Stimulated activated CD8-positive, alpha-beta memory T cell treated with anti-CD3 and anti-CD28 coated beads, Interleukin-4, amount 100 ng/mL, for 1 hour (primary cell): ENCODE measurements at places on chromosomes 6 and 20.

DNA sequence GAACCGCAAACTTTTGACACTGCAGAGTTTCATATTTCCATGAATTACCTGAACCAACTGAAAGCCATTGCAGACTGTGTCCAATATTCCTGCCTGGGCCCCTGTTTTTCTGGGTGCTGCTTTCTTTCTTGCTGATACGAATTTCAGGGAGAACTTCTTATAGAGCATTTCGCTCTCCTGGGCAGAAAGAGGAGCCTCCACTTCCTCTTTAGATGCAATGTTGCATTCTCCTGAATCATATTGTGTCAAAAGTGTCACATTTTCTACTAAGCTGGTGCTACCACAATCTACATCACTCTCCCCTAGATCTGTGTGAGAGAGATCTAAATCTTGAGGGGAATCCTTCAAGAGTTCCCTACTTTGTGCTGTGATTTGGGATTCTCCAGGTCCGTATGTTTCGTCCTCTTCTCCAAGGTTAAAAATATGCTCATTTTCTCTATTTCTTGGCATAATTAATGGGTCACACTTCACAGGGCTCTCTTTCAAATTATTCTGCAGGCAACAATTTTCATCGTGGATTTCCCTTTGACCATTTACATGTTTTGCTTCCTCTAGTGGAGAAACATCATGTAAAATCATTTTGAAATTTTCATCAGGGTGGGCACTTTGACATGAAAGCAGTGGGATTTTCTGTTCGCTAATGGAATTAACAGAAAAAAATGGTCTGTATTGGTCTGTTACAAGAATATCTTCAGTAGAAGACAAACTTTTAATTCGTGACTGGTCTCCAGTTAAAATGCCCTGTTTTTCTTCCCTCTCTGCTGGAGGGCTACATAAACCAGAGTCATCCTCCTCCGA is 102.3 kb downstream of the DST start:
- DNase-seq: no peak

DNA sequence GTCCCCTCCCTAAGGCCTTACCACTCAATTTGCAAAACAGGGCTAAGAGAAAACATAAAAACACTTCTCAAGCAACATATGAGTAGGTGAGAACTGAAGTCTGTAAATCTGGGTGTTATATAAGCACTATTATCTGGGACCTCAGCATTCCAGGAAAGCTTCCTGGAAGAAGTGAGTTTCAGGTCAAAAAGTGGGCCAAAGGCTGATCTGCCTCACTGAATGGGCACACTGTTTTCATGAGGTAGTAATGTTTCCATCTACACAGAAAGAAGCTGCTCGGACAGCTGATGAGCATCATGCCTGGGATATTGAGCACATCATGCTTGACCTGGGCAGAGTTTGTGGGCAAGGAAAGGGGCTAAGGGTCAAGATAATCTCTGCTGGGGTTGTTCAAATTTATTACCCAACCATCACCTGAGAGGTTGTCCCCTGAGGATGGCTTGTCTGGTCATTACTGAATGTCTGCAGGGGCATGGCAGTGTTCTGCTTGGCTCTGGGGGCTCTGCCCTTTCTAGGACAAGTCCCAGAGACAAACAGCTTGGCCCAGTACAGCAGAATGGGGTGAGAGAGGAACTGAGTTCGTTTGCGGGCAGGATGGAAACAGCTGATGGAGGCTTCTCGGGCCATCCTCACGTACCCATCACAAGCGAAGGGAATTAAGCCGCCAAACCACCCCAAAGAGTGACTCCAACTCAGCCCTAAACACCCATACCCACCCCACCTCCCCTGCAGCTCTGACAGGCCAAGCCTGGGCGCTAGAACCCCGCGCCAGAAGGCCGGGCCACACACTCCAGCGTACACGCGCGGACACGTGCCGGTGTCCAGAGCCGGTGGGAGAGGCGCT is 1.2 kb upstream of the SYNJ2 start:
- no peak for DNase-seq

- no peak for DNase-seq
Measured at GRCh38 chr6:1554141-1554475, 55.6 kb upstream of the FOXC1 start.

GRCh38 chr6:137443901-137444300 is 50.3 kb downstream of the OLIG3 start:
- DNase-seq: no peak

DNA sequence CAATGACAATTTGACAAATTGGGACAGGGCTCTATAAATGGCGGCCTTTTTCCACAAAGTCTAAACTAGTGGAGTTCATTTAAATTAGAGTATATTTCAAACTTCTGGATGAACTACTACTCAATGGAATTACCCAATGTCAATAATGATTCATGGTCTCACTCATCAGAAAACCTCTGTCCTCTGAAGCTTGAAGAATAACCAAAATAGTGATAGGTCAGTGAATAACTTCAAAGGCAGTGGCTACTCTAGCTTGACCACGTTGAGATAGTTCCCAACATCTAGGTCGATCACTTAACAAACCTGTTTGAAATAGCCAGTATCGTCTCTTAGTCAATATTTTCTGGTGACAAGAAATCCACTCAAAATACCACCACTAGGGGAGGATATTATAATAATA is 197.6 kb downstream of the HDGFL1 start:
- no peak for DNase-seq

DNA sequence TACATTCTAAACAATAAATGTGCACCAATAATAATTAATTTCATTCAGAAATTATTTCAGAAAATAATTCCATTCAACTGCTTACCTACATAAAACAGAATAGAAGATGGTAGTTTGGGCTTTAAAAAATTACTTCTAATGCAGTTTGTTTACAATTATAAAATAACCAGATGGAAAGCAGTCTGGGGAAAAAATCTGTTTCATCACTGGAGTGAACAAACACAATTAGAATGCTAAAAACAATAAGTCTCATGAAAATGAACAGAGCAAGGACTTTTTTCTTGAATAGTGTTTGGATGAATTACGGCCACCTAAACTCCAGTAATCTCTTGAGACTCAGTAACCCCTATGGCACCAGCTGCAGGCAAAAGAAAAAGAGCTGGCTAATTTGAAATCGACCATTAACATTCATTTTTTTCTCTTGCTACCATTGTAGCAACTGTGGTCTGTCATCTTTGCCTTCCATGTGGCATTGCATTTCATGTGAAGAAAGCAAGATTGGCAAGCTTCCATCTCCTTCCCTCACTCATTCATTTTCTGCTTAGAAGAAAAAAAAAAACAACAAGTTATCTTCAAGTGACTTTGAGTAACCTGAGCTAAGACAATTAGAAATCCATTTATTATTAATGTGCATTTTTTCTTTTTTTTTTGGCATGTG is 88.4 kb upstream of the CEP85L start:
- DNase-seq: no peak

DNA sequence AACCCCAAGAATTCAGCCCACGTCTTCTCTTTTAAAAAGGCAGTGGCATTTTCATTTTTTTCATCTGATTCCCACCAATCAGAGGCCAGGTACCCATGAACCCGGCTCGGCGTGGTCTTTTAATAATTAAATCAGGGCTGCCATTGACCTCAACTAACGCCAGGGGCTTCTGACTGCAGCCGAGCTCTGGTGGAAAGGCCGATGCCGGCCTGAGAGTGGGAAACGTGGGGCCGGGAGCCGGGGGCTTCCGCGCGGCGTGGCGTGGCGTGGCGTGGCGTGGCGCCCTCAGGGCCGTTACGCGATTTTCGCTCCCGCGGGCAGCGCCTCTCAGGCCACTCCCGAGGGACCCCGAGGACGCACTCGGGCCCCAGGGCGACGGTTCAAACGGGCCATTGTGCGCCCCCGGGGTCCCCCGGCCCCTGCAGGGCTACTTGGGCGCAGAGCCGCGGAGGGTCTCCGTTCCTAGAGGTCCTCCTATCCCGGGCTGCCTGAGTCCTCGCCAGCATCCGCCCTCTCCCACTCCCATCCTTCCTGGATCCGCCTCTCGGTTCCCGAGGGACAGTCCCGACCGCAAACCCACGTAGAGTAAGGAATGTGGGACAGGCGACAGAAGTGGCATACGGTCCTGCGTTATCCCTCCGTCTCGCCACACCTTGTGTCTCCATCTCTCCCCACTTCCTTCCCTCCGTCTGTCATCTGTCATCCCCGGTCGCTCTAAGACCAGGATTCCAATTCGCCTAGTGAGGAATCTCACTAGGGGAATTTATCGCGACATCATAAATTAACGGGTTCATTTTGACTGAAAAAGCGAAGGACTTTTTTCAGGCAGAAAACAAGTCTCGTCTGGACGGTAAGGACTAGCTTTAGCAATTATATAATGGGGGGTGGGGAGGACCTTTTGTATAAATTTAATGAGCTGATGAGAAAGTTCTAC is 876 bp upstream of the TBPL1 start:
- DNase-seq: no peak

DNA sequence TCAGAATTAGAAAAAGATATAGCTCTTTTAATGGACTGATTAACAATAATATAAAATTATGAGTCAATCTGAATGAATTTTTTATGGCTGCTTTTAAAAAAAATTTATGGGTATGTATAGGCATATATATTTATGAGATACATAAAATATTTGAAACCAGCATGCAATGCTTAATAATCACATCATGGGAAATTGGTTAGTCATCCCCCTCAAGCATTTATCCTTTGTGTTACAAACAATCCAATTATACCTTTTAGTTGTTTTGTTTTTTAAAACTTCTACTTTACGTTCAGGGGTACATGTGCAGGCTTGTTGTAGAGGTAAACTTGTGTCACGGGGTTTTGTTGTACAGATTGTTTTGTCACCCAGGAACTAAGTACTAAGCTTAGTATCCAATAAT is 63.4 kb upstream of the HMGCLL1 start:
- no peak for DNase-seq

DNA sequence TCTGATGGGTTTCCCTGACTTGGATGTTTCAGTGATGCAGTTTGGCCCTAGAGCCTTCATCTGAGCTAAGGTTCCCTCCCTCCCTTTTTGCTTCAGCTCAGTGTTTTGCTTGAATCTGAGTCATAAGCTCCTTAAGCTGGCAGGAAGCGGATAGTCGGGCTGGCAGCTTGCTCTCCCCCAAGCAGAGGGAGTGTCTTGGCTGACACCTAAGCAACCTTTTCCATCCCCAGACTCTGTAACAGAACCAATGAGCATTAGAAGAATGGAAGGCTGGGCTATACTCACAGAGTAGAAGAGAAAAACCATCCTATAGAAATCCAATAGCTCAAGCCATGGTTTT is 98.3 kb downstream of the HAO1 start:
- DNase-seq: no peak

DNA sequence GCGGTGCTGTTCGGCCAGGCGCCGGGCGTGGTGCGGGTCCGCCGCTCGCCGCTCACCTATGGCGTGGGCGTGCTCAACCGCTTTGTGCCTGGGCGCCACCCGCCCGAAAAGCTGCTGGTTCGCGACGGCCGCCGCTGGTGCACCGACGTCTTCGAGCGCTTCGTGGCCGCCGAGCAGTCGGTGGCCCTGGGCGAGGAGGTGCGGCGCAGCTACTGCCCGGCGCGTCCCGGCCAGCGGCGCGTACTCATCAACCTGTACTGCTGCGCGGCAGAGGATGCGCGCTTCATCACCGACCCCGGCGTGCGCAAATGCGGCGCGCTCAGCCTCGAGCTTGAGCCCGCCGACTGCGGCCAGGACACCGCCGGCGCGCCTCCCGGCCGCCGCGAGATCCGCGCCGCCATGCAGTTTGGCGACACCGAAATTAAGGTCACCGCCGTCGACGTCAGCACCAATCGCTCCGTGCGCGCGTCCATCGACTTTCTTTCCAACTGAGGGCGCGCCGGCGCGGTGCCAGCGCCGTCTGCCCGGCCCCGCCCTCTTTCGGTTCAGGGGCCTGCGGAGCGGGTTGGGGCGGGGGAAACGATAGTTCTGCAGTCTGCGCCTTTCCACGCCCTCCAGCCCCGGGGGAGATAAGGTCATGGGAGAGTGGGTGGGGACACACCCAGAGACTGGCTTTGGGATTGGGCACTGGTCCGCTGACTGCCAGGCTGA is 15.7 kb downstream of the ADISSP start:
- no peak for DNase-seq

DNA sequence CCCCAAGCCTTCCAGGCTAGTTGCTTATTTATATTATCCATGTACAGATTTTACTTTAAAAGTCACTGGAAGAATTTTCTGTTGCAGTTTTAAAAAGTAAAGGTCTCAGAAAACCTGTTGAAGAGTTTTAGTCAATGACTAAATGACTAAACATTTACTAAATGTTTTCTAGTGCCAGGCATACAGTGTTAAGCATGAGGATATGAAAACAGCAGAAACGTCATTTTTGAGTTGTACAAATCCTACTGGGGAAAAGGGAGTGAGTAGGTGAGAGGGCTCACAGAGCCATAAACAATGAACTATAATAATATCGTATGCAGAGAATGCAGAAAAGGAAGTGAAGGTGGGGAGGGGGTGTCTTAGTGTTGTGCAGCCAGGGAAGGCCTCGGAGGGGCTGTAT is 66.3 kb downstream of the MAN1A1 start:
- no peak for DNase-seq

DNA sequence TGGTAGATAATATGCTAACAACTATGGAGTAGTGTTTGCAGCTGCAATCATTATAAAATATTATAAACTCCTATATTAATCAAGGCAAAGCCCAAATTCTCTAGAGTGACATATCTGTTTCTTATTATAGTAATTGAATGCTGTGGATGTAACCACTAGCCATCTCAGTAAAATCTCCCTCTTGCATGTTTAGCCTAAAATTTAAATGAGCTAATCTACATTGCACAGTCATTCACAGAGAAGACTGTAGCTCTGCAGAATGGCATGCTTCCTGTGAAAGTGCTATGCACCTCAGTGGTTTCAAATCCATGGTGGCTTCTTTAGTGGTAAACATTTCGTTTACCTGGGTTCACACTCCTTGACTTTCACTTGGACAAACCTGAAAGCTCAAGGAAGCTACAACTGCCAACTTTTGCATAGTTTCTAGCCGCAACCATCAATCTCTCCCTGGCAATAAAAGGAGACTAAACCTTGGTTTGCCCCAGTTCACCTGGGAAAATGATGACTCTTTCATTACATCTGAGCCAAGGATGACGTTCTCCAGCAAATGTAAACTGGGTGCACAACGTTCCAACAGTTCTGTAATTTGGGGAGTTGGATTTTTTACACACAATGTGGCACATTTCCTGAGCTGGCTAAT is 47.2 kb downstream of the FILIP1 start:
- DNase-seq: no peak

DNA sequence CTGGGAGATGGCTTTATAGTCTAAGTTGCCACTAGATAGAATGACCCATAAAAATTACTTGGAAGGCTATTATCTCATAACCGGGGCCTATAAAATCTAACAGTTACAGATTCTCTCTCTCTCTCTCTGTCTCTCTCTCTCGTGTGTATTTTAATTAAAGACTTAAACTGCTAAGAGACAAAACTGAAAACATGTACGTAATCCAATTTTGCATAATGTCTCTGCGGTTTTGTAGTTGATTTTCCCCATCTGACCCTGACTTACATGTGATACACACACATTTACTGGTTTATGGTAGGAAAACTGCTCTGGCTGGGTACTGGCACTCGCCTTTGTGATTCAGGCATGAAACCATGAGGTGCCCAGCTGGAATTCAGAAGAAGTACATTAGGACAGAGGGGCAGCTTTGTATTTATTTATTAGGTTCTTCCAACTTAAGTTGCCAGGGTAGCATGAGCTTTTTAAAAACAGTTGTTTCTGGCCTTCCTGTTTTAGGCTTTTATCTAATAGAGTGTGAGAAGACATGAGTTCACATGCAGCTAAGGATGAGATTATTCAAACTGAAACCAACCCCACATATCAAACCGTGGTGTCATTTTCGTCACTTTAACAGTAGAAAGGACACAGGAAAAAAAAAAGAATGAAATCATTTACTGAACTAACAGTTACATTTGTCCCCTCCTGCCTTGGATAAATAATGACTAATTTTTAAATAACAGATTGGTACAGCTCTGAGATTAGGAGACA is 182.5 kb downstream of the GMPR start:
- no peak for DNase-seq
